HT1080 (cell line): ENCODE measurements at places on chromosomes 2 and 18. TPM values are rescaled to one million over a fixed set of nuclear protein-coding genes. Genes with fewer than 3 reads are reported as not detected.

Gene CYP26B1
- total RNA-seq: 0.05 TPM in 1 of 2 replicates, not detected in the other

Gene TTC39C
- 20.4 and 20.8 TPM in 2 replicates for total RNA-seq

Gene CMPK2
- total RNA-seq: 2.7 and 6.0 TPM in 2 replicates

Gene FRZB
- total RNA-seq: not detected in 2 replicates
